ENCODE measurements at places on chromosomes 5 and 9.
A peak's percentile ranks its signal among the peaks of the same experiment; 100 is the strongest.

GRCh38 chr9:78430387-78430786, 133.5 kb downstream of the PSAT1 start:
- DNase-seq = no peak

GRCh38 chr9:127033789-127034188, 88.6 kb downstream of the ANGPTL2 start:
- DNase-seq = no peak

GRCh38 chr9:101047848-101048397, 19.4 kb downstream of the PLPPR1 start:
- DNase-seq = no peak

DNA sequence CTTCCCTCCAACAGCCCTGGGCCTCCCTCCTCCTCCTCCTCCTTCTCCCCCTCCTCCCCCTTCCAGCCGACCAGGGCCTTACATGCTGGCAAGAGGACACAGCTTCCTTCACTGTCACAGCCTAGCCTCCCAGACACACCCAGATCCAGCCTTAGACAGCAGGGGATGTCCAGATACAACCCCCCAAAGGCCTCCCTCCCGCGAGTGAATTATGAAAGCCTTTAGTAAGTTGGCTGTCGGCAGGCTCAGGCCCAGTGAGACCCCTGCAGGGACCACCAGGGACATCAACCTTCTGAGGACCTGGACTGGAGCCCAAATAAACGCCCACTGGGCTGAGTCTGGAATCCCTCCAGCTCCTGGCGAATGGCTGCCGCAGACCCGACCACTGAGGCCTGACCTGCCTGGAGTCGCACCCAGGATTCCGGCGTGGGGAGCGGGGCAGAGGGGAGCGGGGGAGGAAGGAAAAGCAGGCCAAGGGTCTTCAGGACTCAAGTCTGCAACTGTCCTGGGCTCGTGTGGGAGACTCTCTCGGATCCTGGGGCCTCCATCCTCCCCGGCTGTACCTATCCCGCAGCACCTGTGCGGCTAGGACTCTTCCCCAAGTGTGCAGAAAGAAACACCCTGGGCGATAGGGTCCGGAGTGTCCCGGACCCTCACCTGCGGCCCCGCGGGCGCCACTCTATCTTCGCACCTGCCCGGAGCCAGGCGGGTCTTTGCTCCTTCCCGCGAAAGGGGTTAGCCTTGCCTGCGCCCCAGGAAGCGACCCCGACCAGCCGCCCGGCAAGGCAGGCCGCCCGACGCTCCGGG, 705 bp downstream of the SEPTIN8 start:
- no peak for DNase-seq

DNA sequence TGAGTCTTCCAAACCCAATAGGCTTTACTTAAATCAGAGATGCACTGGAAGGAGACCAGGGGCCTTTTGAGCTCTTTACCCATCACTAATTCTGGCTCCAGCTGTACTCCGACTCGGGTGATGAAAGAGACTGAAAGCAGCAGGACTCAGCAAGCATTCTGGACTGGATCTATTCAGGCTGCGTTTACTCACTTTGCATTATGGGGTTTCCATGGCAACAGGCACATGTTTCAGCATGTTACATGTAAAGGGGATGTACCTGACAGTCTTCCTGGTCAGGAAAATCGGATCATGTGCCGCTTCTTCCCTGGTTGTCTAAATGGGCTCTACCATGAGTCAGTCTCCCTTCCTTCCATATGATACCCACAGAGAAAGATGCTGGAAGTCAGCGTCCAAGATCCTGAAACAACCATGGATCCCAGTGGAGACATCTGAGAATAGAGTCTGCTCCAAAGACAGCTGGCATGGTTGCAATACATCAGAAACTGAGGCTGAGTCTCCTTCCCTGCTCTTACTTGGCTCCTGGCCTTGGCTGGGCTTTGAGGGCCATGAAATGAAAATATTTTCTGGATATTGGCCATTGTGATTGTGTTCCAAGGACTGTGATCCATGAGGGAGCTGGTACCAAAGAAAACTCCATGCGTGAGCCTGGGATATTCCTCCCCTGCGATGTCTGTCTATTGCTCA, 102.5 kb upstream of the TNC start:
- no peak for DNase-seq

GRCh38 chr9:134692573-134692860, 50.9 kb downstream of the COL5A1 start:
- DNase-seq = no peak

GRCh38 chr9:79616971-79617370, 45.2 kb downstream of the TLE4 start:
- no peak for DNase-seq

- DNase-seq = no peak
These were observed 96.5 kb downstream of the TARS1 start for GRCh38 chr5:33537240-33537639.

- no peak for DNase-seq
These were observed 105.2 kb downstream of the DAB2IP start for GRCh38 chr9:121756474-121757280.

DNA sequence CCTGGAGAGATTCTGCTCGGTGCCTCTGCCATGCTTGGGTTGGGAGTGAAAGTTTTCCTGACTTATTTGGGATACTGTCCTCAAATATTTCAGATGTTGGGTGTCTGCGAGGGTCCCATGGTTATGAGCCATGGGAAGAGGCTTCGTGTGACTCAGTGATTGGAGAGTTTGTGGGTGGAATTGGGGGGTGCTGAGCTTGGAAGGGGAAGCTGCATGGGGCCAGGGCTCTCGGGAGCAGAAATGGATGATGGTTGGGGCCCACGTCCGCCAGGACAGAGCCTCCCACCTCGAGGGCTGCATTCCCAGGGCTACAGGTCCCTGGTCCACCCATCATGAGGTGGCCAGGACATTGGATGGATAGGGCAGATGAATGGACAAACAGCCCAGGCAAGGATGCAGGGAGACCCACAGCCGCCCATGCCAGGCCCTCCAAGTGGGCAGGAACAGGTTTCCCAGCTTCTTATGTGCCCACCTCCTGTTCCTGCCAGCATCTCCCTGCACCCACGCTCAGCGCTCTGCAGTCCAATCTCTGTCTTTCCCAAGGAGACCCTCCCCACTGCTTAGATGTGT, 5.5 kb downstream of the OBP2B start:
- no peak for DNase-seq

- DNase-seq = no peak
These were observed 197.8 kb downstream of the PCSK1 start for GRCh38 chr5:96235008-96235910.

GRCh38 chr5:80057099-80057498, 22.0 kb downstream of the THBS4 start:
- no peak for DNase-seq

- no peak for DNase-seq
These were observed 222.7 kb downstream of the ELAVL2 start for GRCh38 chr9:23603311-23603710.

- no peak for DNase-seq
These were observed 400.9 kb downstream of the HCN1 start for GRCh38 chr5:45295231-45295630.

DNA sequence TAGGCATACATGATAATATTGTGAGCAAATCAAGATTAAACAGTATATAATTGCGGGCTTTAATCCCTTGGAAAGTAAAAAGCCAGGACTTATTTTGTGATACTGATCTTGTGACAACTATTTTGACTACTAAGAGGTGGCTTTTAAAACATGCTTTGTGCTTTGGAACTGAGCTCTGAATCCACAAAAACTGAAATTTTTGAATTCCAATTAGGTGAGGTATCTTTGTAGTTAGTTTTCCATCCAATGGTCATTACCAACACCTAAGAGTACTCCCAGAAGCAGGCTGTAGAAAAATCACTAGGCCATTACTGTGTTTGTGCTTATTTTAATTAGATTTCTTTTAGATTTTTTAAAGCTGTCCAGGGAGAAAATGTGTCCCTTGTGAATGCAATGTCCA, 559.5 kb upstream of the WWC1 start:
- DNase-seq = no peak

GRCh38 chr5:35103637-35104299, 56.0 kb upstream of the AGXT2 start:
- DNase-seq = no peak

DNA sequence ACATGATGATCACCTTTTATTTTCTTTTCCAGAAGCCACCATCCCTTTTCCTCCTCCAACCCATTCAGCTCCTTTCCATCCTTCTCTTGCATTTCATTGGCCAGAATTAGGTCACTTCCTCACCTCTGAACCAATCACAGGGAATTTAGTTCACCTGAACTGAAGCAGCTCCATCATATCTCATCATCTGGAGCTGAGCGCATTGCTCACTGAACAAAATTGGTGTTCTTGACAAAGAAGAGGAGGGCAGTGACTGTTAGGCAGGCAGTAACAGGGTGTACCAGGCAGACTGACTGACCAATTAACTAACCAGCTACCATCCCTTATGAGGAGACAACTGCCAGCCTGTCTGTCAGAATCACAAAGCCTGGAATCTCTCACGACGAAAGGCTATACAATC, 1.8 kb upstream of the ZNF354A start:
- DNase-seq = no peak

DNA sequence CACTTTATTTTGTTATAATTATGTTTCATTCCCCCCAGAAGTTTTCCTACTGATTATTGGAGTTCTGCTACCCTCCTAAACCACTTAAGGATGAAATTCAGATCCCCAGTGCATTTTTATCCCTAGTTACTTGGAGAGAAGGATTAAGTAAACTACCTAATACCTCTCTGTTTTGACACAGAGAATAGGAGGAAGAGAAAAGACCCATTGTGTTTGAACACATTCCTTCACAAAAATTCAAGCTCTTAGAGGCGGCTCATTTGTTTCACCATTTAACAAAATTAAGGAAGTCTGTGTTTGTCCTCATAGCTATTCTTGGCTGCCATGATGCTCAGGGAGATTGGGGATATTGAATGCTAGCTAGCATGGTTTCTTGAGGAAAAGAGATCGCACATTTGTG, 492.6 kb downstream of the EBF1 start:
- no peak for DNase-seq

DNA sequence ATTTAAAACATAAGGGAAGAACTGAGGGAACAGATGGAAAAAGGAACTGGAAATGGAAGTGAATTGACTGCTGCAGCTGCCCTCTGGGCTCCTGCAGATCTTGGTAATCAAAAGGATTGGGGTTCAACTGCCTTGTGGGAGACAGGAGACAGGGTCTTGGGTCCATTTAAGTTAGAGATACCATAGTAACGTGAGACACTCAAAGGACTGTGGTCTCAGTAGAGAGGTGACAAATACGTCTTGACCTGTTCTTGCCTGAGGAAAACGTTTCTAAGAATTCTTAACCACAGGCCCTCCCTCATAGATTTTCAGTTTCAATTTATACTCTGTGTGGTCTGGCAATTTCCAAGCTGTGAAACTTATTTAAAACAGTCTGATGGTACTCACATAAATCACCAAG, 100.8 kb upstream of the DHFR start:
- DNase-seq = no peak

DNA sequence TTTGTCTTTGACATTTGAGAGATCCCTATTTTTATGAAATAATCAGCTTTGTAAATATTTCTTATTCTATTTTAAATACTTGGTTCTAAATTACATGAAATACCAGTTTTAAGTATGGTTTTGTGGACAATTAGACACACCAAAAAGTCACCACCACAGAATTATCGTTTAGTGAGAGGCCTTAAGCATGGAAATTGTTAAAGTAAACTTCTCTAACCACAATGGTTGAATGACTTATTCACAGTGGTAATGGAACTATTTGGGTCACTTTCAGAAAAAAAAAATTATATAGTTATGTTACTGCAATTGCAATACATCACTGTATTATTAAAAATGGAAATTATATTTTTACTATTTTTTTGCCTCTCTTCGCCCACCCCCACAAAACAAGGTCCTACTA, 1252.5 kb downstream of the EFNA5 start:
- no peak for DNase-seq

GRCh38 chr5:74363603-74364205, 276.8 kb downstream of the ENC1 start:
- no peak for DNase-seq

DNA sequence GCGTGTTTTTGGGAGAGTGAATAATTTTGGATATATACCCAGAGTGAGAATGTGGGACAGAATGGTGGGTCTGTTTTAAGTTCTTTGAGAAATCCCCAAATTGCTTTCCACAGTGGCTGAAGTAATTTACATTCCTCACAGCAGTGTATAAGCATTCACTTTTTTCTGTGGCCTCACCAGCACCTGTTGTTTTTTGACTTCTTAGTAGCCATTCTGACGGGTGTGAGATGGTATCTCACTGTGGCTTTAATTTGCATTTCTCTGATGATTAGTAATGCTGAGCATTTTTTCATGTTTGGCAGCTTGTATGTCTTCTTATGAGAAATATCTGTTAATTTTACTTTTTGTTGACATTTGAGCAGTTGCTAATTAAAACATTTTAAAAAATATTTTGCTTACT, 9.4 kb upstream of the SPATA31D1 start:
- no peak for DNase-seq

- peak; percentile 3 for DNase-seq
These were observed 767 bp downstream of the RALGPS1 start for GRCh38 chr9:126915281-126915816.

GRCh38 chr5:134561871-134562296, 36.4 kb downstream of the JADE2 start:
- DNase-seq = no peak

GRCh38 chr9:28651050-28651722, 1077.9 kb upstream of the C9orf72 start:
- no peak for DNase-seq

DNA sequence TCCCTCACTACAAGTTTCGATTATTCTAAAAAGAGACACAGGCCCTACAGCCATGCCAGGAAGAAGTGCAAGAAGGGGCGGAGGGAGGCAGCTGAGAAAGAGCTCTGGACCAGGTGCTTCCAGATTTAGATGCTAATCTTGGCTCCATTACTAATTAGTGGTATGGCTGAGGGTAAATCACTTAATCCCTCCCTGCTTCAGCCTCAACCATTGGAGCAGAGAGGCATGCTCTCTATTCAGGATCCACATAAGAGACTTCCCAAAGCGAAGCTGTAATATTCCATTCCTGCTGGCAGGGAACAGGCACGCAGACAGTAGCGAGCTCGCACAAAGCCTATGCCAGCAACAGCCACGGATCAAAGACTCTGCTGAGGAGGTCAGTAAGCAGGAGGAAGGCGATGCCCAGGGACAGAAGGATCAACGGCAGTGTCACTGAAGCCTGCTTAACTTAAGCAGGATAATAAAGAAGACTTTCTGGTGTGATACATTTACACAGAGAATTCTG, 24.2 kb downstream of the LIFR start:
- DNase-seq = no peak

- DNase-seq = no peak
These were observed 31.2 kb upstream of the CEP120 start for GRCh38 chr5:123454259-123454911.

DNA sequence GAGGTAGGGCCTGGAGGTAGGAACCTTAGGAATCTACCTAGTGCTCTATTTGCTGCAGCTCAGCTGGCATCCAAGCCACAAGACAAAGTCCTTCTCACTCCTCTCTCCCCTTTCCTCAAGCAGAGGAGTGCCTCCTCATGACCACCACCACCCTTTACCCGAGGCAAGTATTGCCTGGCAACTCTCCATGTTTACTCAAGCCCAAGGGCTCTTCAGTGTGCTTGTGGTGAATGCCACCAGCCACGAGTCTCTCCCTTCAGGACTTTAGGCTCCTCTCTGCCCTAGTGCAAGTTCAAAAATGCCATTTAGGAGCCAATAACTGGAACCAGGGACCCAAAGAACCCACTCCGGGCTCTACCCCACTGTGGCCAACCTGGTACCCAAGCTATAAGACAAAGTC, 514.5 kb upstream of the RGMB start:
- DNase-seq = no peak
